ENCODE measurements at places on chromosomes 4 and X.

DNA sequence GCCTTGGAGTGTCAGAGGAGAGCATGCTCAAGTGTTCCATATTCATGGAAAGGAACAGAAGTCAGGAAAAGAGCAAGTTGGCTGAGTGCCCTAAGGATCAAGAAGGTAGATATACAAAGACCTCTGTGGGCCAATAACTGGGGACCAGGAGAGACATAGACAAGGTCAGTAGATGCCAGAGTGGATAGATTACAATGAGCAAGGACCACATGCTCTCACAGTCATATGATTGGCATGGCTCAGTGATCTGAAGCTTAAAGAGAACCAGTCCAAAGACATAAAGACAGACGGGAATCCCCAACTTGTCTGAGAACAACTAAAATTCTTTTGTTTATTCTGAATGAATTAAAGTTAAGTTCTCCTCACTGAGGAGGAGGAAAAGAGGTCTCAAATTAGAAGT is 289.7 kb downstream of the HS3ST1 start:
- no peak for DNase-seq

- no peak for DNase-seq
These were observed 48.7 kb downstream of the DDX60 start for GRCh38 chr4:168269896-168270295.

GRCh38 chr4:10061650-10062415 is 40.5 kb upstream of the SLC2A9 start:
- DNase-seq = no peak

GRCh38 chr4:73741031-73741749 is 821 bp downstream of the CXCL8 start:
- no peak for DNase-seq
